ENCODE measurements at places on chromosomes 2 and 18.

- no peak for DNase-seq
Measured at GRCh38 chr18:26653943-26654615, 105.7 kb upstream of the KCTD1 start.

- DNase-seq: no peak
Measured at GRCh38 chr2:31240381-31241365, 6.7 kb downstream of the EHD3 start.

DNA sequence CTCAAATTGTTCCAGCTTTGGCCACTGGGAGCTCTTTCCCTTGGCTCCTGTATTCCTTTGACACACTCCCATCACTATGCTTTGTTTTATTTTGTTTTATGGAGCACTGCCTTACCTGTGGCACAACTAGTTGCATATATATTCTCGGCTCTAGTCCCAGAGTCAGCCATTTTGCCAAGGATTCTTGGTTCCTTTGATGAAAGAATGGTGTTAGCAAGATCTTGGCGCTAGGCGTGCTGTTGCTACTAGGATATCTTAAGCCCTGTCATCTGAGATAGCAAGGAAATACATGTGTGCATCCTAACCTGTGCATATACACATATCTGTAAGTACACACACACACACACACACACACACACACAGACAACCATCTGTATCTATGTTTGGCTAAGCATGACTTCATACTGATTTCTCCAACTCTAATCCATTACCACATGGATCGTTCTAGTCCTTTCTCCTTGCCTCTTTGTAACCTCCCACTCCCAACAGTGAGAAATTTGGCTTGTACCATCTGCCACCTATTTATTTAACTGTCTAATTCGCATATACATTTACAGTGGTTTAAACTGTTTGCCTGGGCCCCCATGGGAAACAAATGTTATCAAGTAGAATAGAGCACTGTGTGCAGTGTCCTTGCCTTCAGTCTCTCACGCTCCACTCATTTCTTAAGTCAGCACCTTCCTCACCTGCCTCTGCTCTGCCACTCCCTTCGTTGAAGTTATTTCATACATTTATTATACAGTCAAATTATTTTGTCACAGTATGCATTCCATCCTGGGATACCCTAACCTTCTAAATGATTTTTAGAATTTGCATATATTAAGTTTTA, 137.5 kb upstream of the MAP3K20 start:
- no peak for DNase-seq

DNA sequence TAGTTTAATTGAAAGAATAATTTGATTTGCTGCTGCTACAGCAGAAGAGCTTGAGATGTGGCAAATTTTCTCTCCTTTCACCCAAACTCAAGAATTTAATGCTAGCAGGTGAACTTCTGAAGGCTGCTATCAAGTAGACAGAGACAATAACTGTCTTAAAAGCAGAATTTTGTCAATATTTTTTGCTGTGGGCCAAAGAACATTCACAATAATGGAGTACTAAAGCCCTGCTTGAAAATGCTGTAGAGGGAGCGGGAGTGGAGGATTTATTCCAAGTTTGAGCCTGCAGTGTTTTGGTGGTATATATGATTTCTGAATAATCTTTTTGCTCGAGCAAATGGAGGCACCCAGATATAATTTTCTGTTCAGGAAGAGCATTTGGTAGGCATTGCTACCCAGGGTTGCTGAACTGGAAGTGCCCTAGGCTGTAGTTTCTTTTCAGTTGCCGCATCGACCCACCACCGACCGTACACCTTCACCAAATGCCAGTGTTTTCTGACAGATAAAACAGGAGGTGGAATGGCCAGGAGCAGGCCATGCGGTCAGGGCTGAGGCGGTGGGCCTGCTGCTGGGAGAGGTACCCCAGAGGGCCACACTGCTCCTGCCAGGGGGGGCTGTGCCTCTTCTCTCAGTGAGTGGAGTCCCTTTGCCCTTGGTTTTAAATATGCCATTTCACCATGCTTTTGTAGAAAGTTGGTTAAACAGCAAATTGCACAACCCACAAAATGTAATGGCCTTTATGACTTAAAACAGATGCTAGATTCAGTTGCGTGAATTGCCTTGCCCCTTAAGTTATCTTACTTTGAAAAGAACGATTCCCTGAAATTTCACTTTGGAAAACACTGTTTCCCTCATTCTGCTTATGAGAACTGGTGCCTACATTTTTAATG, 36.4 kb downstream of the TSHZ1 start:
- DNase-seq: no peak

DNA sequence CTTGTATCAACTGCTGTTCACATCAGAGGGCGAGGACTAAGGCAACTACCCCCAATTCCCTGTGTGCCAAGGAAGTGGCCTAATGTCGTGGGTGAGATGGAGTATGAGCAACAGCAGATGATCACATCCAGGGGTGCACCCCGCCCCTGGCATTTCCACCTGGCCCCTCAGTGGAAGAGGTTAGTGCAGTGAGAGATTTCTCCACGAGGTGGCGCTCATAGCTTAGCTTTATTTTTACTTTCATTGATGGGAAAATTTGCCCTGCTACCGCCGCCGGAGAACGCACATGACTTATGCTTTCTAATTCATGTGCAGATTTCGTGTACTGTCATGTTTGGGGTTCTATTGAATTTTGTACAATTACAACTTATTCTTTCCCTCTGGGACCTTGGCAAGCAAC, 470.6 kb upstream of the MEX3C start:
- peak; percentile 27 for DNase-seq

DNA sequence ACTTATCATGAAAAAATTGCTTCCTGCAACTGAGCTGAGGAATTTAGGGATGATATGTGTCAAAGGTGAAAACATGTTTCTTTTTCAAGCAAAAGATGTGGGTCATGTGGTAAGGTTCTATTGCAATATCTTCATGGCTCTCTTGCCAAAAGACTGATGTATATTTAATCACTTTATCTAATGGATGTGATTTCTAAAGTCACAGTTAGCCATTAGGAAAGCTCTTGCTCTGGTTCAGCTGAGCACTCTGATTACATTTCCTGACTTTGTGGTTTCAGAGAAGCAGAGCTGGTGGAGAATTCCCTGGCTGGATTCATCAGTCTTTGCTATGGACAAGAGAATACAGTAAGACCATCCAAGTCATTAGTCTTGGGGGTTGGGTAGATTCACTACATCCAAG, 24.4 kb downstream of the SCN9A start:
- no peak for DNase-seq

- DNase-seq: no peak
Measured at GRCh38 chr18:32276256-32276655, 86.4 kb downstream of the MEP1B start.

- no peak for DNase-seq
Measured at GRCh38 chr2:134248913-134249312, 5.0 kb upstream of the MGAT5 start.

- DNase-seq: no peak
Measured at GRCh38 chr18:26593365-26594320, 45.3 kb upstream of the KCTD1 start.

- no peak for DNase-seq
Measured at GRCh38 chr2:218233543-218233942, 16.6 kb downstream of the ARPC2 start.

- no peak for DNase-seq
Measured at GRCh38 chr2:187442778-187443177, 5.3 kb downstream of the CALCRL start.

GRCh38 chr18:36770315-36770946, 58.4 kb downstream of the TPGS2 start:
- no peak for DNase-seq

- no peak for DNase-seq
Measured at GRCh38 chr2:28420722-28421121, 28.1 kb downstream of the FOSL2 start.

Data from NCI-H2081 treated with DMSO at 0.1 percent for 48 hours (cell line).